SW 1271 (cell line): ENCODE measurements at places on chromosomes 13 and 19.

DNA sequence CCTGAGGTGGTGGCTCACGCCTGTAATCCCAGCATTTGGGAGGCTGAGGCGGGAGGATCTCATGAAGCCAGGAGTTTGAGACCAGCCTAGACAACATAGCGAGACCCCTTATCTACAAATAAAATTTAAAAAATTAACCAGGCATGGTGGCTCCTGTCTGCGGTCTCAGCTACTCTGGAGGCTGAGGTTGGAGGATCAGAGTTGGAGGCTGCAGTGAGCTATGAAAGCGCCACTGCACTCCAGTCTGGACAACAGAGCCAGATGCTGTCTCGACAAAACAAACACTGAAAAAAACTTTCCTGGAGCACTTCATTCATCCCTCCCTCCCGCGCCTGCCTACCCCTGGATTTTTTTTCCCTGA lies 665 bp upstream of the ATG4D start:
- DNase-seq, result no peak

DNA sequence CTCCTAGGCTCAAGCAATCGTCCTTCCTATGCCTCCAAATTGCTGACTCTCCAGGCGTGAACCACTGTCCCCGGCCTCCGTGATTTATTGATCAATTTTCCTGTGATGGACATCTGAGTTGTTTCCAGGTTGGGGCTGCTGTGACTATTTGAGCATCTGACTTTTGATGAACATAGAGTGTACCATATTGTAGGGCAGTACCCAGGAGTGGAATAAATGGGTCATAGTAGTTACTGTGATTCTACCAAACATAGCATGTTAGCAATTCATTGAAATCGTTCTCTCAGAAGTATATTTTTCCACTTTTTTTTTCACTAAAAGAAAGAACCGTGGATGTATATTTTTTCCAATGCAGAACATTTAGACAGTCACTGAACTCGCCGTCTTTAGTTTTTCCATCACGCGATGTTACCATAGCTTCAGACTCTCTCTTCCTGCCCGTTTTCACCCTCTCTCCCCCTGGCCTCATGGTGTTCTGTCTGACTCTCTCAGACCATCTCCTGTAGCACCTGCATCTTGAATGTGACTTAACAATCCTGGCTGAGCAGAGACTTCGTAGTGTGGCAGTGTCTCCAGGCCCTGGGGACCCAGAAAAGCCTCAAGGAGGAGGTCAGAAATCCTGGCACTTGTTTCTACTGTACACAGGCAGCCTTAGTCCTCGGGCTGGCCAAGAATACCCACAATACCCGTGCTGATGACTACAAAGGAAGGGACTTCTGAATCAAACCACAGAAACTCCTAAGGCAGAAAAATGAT lies 3.2 kb upstream of the RASGRP4 start:
- DNase-seq, result no peak

- no peak for DNase-seq
Observed at GRCh38 chr13:95027638-95028037, 273.6 kb downstream of the ABCC4 start.

GRCh38 chr13:42532561-42533335 lies 41.2 kb upstream of the TNFSF11 start:
- DNase-seq, result no peak

- DNase-seq, result no peak
Observed at GRCh38 chr19:19149435-19149834, 11.2 kb upstream of the TMEM161A start.

DNA sequence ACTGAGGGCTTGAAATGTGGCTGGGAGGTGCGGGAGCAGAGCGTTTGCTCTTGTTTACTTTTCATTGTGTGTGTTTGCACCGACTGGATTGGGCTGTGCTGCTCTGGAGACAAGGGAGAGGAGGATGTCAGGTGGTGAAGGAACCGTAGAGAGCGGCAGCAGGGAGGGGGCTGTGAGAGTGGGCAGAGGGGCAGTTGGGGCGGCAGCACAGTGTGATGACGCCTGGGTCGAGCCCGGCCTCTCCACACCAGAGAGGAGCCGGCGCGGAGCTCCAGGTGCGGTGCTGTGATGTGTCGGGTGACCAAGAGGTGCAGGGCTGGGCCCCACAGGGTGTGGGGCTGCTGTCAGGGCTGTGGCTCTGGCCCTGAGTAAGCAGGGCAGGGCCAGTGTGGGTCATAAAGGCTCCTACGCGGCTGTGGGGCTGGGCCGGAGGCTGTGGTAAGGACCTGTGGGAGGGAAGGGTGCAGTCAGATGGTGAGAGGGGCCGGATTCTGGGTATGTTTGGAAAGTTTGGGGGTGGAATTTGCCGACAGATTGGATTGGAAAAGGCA lies 10.5 kb downstream of the NAXD start:
- no peak for DNase-seq

GRCh38 chr13:44292545-44292944 lies 81.1 kb upstream of the SERP2 start:
- DNase-seq, result no peak
